KG1 (cell line): ENCODE measurements at places on chromosomes 2 and 18.

- no peak for DNase-seq
Measured at GRCh38 chr18:22591222-22591621, 173.5 kb upstream of the CTAGE1 start.

- no peak for DNase-seq
Measured at GRCh38 chr2:62217970-62218369, 22.1 kb downstream of the B3GNT2 start.

- DNase-seq, result no peak
Measured at GRCh38 chr2:218802386-218802994, 20.5 kb downstream of the CYP27A1 start.

GRCh38 chr2:184646177-184646576 is 47.8 kb downstream of the ZNF804A start:
- no peak for DNase-seq

DNA sequence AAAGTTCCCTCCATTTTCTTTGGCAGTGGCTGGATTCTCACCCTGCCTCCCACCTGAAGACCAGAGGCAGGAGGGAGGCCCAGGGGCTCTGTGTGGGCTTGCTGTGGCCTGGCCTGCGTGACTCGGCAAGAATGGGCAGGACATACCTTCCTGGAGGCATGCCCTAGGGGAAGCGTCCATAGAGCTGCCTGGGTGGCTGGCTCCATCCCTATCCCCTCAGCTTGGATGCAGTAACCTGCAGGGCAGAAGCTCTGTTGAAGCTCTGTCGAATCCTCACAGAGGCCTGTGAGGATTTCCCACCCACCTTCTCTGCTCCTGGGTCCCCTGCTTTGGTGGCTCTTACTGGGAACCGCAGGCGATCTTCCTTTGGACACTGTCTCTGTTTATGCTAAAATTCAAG is 1.3 kb upstream of the PRSS56 start:
- no peak for DNase-seq
